ENCODE measurements at places on chromosomes 16 and 17.

- DNase-seq, result no peak
These were observed 35.3 kb upstream of the XYLT2 start for GRCh38 chr17:50310455-50311111.

DNA sequence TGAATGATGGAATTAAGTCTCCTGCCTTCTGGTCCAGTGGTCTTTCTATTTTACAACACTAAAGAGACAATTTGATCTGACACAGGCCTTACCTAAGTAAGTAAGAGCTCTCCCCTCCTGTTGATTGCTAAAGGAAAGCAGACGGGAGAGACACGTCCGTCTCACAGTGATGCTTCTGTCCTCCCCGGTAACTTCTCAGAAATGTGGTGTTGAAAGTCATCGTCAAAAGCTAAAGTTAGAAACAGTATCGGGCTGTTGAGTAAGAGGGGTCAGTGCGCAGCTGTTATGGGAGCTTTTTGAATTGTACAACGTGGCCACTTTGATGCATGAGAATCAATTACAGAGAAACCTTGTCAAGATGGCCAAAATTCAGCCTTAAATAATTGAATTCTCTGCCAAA is 1.9 kb upstream of the RBFOX1 start:
- DNase-seq, result no peak

GRCh38 chr16:53736297-53736696 is 32.3 kb downstream of the FTO start:
- DNase-seq, result no peak

GRCh38 chr16:9934723-9935508 is 247.3 kb downstream of the GRIN2A start:
- DNase-seq, result no peak

GRCh38 chr16:57637965-57638364 is 9.5 kb downstream of the ADGRG1 start:
- DNase-seq, result no peak

DNA sequence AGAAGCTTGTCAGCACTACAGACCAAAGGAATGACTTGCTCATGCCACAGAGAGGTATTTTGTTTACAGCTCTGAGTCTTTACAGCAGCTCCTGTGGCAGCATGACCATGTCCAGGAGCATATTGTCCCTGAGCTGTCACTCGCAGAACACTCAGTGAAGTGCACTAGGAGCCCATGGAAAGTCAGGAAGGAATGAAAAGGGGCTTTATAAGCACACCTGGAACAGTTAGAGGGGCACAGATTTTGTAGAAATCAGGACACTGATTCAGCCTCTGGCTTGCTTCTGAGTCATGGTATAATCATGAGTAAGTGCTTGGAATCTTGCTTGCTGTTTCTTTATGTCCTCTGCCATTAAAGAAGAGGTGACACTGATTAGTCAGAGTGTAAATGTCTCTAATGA is 41.0 kb downstream of the TADA2A start:
- DNase-seq, result peak; percentile 62

- DNase-seq, result no peak
These were observed 49.8 kb downstream of the CMIP start for GRCh38 chr16:81494434-81494806.

GRCh38 chr17:2837147-2837561 is 40.9 kb downstream of the RAP1GAP2 start:
- no peak for DNase-seq

GRCh38 chr16:50185005-50185505 is 31.9 kb downstream of the TENT4B start:
- DNase-seq, result no peak

DNA sequence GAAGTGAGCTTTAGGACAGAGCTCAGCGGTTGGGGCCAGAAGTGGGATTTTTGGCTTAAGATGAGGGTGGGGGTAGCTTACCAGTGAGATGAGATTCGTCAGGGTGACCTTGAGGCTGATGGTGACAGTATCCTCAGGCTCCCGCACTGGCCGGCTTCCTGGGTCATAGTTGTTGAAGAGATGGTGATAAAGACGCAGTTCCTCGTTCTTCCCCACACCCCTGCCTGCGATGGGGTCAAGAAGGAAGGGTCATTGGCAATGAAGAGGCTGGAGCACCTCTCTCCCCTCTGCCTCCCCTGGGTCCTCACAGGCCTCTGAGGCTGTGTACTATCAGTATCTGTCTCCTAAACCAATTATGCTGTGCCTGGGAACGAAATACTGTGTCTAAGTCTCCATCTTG is 358 bp downstream of the CHRNE start:
- DNase-seq, result no peak

DNA sequence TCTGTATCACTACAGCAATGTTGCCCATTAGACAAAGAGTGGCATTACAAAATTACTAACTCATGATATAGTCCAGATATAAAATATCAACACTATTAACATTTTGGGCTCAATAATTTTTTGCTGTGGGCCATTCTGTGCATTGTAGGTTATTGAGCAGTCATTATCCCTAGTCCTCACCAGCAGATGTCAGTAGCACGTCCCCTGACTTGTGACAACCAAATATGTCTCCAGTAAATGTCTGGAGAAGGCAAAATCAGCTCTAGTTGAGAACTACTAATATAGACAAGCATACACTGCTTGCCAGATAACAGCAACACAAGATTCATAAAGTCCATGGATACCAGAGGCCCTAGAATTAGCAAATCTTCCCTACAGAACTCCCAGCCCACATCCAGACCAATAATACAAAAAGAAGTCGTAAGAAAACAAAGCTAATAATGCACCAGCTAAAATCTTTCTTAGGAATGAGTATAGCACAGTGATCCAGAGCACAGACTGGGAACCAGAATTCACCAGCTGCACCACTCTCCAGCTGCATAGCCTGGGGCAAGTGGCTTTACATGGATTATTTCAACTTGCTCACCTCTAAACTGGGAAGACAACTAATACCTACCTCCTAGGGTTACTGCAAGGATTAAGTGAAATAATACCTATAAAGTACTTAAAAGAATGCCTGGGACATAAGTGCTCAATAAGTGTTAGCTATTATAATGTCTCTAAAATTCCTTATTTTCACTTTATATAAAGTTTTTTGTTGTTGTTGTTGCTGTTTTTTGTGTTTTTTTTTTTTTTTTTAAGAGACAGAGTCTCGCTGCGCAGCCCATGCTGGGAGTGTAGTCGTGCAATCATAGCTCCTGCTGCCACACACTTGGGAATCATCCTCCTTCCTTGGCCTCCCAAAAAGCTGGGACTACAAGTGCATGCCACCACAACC is 23.7 kb downstream of the HELZ start:
- DNase-seq, result peak; percentile 74

GRCh38 chr17:30570191-30570590 is 93.0 kb downstream of the GOSR1 start:
- DNase-seq, result peak; percentile 52

DNA sequence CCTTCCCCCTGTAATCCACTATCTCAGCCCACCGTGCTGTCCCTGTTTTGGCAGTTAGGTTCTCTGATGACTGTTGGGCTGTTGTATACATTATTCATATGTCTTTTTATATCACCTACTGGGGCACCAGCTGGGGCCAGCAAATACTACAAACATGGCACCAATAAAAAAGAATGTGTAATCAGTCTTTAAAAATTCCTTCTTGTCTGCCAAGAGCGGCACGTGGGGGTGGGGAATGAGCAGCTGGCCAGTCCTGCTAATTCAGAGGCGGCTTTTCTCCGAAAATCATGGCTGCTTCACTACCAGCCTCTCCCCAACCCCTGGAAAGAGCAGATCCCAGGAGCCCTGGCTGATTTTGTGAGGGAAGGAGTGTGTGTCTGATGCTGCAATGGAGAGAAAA is 77.7 kb upstream of the EEF2KMT start:
- DNase-seq, result no peak

DNA sequence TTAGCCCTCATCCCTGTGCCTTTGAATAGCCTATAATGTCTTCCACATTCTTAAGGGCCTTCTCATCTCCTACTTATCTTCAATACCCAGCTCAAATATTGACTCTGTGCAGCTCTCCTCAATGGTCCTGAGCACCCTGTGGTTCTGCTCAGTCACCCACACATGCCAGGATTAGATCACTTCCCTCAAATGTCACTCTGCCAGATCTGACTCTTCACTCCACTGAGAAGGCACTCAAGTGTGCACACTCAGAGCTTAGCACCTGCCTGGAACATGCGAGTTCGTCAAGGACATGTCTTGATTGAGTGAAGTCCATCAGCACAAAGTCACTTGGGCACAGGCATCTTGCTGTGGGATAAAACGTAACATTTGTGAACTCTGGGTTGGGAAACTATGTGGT is 404.8 kb downstream of the CDH13 start:
- no peak for DNase-seq

GRCh38 chr16:79082970-79083369 is 517.6 kb downstream of the MAF start:
- no peak for DNase-seq

DNA sequence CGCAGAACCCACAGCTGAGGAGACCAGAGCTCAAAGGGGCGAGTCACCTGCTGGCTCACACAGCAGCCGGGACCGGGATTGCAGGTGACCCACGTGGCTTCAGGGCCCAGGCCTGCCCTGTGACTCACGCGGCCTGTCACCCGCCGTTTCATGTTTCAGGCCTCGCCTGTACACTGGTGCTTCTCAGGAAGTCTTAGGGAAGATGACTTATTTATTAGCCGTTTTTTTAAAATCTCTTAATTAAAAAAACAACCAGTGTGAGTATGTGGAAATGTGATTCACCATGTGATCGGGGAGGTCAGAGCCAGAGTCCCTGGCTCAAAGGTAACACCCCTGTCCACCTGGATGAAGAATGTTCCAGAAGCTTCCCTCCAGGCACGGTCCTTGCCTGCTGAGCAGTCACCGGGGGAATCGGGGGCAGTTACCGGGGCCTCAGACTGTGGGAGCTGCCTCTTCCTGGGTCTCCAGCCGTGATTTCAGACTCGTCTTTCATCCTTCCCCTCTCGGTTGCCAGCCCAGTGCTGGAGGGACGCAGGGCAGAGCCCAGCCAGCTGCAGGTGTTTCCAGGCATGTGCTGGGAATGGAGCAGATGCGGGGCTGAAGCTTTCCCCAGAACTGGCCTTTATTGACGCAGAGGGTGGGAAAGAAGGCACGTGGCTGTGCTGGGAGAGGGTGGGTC is 49.3 kb downstream of the CMIP start:
- peak; percentile 95 for DNase-seq

DNA sequence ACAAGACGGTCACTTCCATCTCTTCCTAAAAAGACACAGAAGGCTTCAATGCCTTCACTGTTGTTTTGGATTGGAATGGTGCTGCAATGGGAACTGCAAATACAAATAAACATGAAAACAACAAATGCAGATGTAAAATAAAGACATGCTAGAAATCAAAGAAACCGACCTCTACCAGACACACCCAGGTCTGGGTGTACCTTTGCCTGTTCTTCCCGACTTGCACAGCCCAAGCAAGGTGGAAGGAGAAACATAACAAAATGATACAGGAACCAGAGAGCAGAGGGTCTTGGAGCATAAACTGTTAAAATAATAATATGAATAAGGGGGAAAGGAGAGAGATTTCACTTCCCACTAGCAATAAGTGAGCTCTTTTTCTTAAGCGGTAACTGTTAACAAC is 17.3 kb downstream of the RFFL start:
- DNase-seq, result no peak

GRCh38 chr16:6891496-6891895 is 441.1 kb upstream of the RBFOX1 start:
- no peak for DNase-seq

DNA sequence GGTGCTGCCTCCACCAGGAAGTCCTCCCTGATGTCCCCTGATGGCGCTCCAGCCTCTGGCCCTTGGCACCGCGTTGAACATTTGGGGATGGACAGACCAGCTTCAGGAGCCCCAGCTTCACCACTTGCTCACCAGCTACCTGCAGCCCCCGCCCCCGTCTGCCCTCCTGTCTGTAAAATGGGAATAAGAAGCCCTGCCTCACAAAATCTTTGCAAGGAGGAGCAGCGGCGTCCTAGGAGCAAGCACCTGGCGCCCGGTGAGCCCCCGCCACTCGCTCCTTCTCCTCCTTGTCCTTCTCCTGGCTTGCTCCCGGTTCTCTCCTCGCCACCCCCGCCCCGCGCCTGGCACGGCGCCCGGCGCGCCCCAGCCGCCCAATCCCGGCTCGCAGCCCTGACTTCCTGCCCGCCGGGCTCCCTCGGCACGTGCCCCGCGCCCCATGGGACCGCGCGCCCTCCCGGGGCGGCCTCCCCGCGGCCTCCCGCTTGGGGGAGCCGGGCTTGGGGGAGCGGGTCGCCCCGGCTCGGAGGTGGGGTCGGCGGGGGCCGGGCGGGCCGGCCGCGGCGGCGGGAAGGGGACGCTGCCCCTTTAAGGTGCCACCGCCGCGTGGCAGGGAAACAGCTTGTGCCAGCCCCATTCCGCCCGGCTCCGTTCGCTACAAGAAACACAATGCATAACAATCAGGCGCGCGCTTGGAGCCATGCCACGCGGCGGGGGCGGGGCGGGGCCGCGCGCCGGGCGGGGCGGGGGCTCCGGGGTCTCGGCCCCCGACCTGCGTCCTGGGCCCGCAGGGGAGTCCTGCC is 9.1 kb upstream of the PPP1R1B start:
- no peak for DNase-seq

- no peak for DNase-seq
These were observed 51.5 kb upstream of the HS3ST2 start for GRCh38 chr16:22762486-22762885.
